ENCODE measurements at places on chromosomes 3 and 15.

DNA sequence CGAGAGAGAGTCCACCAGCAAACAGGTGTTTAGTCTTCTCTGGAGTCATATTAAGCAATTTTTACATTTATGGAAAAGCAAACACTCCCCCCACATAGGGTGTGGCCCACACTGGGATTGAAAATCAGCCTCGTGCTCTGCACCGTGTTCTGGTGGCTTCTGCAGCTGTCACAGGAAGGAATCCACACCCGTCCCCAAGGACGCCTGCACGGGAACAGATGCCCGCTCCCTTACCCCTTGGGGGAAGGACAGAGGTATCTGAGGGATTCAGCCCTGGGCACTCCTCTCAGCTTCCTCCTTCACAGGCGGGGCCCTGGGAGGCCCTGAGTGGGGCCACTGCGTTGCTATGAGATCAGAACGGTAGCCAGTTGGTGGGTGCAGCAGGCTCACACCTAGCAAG is 27.8 kb downstream of the LIPC start:
- DNase-seq = no peak

GRCh38 chr15:74768771-74769342 is 13.0 kb upstream of the CSK start:
- peak; percentile 55 for DNase-seq

- no peak for DNase-seq
Measured at GRCh38 chr3:100871306-100871705, 121.9 kb downstream of the ABI3BP start.

GRCh38 chr15:82597815-82598214 is 49.3 kb downstream of the CPEB1 start:
- no peak for DNase-seq

DNA sequence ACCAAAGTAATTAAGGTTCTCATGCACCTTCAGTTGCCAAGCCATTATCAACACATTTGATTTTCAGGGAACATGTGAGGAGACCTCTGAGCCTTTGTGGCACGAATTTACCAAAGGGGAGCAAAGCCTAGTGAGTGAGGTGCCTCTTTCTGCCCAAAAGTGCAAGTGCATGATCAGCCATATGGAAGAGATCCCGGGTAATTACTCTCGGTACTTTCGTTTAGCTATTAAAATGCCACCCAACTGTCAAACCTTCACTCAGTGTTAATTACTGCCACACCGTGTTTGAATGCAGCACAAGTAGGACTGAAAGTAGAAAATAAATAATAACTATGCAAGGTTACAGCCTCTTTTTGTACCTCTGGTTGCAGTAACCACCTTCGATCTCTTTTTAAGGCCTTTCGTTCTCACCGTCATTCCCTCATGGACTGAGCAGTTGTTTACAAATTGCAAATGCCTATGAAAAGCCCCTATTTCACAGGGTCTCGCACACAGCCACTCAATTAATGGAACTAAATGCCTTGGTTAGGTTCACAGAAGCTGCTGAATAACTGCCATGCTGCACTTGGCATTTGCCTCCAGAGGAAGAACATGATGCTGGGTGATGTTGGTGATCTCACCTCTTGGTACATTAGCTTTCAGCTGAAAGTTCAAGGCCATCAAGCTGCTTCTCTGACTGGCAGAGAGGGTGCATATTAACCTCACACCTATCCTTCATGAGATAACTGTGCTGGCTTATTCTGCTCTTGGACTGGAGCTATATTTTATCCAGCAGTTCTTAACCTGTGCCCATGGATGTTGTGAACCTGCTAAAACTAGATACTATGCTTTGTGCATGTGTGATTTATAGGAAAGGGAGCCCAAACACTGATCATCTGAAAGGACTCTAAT is 69.9 kb downstream of the TNIK start:
- DNase-seq = no peak

- DNase-seq = no peak
Measured at GRCh38 chr3:16415911-16416476, 97.5 kb downstream of the RFTN1 start.

DNA sequence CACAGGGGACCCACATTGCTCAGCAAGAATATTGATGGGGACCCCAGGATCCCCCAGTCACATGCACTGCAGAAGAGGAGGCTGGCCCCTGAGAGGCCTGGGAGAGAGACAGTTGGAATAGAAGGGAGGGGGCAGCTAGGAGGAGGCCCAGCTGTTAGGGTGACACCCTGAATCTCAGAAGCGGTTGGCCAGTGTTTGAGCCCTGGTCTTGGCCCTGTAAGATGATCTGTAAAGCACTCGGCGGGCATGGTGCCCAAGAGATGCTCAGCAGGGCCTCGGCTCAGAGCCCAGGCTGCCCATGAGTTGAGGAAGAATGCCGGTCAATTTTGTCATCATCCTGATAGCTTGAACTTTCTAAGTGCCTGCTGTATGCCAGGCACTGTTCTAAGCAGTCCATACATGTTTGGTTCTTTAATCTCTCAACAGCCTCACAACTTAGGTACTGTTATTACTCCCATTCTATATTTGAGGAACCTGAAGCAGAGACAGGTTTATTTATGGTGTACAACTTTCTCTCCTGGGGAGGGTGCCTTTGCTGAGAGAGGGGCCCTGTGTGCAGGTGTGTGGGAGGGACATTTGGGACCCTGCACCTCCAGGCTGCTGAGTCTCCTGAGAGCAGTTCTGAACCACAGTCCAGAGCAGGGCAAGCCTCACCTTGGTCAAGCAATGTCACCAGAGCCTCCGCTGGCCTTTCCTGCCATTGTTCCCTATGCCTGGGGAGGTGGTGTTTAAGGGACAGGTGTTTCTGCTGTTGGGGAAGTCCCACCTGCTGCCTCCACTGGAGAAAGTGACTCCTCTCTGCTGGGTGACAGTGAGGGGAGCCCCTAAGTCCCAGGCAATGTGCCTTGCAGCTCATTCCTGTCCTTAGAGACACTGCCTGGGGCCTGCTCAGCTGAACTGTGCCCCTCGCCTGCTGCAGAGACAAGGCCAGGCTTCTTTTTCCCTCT is 26.0 kb downstream of the SLC6A6 start:
- no peak for DNase-seq

GRCh38 chr3:130463221-130463620 is 53.8 kb upstream of the COL6A6 start:
- DNase-seq = no peak

DNA sequence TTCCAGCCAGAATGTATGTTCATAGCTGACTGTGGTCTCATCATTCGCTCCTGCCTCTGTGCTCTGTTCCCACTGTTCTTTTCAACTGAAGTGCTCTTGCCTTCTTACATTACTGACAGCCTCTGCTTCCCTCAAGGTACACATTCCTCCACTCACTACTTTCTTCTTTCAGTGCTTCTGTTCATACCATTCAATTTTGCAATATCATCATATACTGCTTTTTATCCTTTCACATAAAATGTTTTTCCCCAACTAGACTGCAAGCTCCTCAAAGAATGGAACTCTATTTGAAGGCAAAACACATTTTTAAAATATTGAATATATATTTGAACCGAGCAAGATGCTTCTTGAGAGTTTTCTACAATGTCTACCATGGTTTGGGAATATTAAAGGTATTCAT is 291.1 kb downstream of the CTNNB1 start:
- no peak for DNase-seq

DNA sequence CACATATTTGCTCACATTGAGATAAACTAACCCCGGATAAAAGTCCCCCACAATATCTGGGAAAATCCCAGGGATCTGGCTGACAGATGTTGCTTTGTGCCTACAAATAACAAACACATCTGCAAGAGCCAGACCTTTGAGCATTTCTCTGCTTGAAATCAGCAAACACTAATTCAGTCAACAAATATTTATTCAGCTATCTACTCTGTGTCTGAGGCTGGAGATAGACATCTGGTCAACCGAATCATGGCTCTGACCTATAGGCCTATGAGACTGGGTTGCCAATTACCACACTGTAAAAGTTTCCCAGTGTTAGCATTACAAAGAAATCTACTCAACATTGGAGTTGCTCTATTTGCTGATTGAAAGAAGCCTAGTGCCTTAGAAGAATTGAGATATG is 201.1 kb upstream of the CADPS start:
- no peak for DNase-seq

GRCh38 chr15:74857082-74857655 is 14.2 kb upstream of the ULK3 start:
- no peak for DNase-seq

DNA sequence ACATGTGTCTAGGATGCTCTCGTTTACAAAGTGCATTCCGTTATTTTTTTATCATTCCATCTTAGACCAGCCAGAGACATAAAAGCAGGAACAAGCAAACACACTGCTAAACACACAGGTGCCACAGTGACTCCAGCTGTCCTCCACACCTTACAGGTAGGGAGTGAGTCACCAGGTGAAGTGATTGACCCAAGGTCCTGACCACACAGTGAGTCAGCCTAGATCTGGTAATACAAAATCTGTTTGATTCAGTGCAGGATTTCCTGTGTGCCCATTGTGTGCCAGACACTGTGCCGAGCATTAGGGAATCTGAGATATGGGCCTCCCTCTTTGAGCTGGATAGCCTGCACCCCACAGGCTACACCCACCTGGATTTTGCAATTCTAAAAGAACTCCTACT is 16.7 kb upstream of the BFSP2 start:
- no peak for DNase-seq

GRCh38 chr3:105553851-105554250 is 187.1 kb downstream of the ALCAM start:
- no peak for DNase-seq

GRCh38 chr3:69367586-69367985 is 18.3 kb downstream of the FRMD4B start:
- no peak for DNase-seq

DNA sequence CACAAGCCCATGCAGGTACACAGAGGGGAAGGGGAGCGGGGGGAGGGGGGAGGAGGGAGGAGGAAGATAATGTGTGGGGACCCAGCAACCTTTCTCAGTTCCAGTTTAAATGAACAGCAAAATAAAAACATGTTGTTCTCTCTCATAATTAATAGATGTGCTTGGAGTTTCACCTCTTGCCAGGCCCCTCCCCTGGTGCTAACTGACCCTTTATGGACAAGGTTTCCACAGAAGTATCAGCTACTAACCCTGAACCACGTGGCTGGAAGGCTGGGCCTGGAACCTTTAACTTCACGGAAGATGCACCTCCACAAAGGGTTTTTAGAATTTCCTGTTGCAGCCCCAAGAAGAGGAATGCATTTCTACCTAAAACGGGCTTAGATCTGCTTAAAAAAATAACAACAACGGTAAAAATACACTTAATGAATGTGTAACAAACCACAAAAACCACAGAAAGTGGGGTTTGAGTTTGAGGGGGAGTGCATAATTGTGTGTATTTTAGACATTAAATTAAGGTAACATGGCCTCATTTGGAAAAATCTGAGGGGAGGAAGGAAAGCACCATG is 14.8 kb upstream of the SMAD3 start:
- peak; percentile 58 for DNase-seq

DNA sequence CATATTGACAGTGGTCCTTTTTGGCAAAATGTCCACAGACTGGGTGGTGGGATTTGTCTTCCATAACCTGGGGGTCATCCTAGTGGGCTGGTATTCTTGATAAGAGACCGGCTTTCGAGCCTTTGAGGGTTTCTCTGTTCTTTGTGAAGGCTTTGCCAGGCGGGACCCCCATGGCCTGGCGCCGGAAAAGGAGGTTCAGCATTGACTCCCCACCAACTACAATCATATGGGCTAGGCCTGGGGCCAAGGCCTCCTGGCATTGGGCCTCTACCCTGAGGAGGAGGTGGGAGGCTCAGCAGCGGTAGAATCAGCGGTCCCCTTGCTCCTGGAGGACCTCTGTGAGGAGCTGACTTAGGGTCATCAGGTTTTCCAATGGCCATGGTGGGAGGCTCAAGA is 19.8 kb upstream of the HDAC11 start:
- no peak for DNase-seq

DNA sequence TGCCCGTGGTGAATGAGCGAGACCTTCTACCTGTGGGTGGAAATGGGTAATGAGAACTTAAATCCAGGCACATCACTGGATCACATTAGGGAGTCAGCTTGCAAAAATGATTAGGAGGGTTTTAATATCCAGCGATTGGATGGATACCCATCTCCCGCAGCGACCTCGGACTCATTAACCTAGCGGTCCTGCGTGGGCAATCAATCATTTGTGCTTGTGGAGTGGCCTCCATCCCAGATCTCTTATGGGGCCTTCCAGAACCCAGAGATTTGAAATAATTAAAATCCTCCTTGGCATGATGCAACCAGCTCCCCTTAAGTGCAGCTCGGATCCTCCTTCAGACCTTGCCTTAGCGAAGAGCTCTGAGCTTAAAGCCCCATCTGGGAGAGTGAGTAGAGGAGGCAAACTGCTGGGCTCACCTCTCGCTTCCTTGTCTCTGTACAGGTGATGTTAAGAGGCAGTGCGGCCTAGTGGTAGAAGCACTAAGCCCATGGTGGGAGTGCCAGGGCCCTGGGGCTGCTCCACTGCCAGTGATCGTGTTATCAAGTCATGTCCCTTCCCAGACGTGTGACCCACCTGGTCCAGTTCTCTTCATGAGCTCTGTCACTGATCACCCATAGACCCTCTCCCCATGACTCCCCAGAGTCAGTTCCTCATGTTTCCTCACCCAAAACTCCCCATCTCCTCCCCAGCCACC is 285.2 kb upstream of the TLE3 start:
- DNase-seq = no peak

DNA sequence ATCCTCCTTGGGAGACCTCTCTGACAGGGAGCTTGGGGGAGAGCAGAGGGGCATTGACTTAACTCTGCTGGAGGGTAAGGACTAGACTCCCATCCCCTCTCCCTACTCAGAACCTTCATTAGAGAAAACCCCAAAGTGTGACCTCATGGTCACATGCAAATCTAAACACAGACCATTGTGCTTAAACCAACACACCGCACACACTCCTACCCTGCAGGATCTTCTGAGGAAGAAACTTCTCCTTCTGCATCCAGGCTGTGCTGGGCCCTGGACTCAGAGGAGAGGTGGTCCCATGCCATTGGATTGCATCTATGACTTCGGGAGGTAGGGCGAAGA is 805 bp upstream of the PARP16 start:
- DNase-seq = no peak

GRCh38 chr3:175716446-175716845 is 857.3 kb downstream of the NAALADL2 start:
- DNase-seq = no peak

DNA sequence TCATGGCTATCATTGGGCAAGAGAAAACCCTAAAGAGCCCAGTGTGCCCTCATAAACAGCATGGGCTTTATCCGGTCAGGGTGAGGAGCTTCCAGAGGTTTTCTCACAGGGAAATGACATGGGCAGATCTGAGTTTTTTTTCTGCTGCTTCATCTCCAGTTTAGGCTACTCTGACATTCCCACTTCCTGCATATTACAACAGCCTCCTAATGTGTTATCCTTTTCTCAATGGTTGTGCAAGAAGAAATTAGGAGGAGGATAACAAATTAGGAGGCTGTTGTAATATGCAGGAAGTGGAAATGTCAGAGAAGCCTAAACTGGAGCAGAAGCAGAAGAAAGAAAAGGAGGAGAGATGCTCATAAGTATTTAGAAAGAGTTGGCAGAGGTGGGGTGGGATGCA is 175.6 kb downstream of the MTHFS start:
- DNase-seq = no peak

All from uterus (tissue), 4 donors.